Activated T-cell treated with anti-CD3 and anti-CD28 coated beads, Interleukin-2, amount 50 U/mL, for 48 hours (primary cell): ENCODE measurements at places on chromosomes 16 and 17.

DNA sequence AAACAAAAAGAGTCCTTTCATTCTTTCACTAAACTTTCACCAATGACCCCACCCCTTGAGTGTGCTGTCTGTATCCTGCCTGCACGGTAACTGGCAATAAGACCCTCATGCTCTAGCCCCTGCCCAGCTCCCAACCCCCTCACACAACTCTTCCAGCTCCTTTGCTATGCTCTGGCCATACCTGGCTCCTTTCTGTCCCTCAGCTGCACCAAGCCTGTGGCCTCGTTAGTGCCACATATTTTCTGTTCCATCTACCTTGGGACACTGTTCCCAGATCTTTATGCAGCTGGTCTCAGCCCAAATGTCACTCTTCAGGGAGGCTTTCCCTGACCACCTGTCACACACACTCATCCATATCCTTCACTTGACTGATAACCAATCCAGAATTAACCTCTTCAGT, 47.3 kb downstream of the C16orf82 start:
- DNase-seq: no peak

- DNase-seq: no peak
These were observed 4.2 kb downstream of the RPS6KB1 start for GRCh38 chr17:59897090-59897489.

- DNase-seq: no peak
These were observed 2.5 kb downstream of the LGALS9 start for GRCh38 chr17:27633312-27634025.

- DNase-seq: no peak
These were observed 2.1 kb upstream of the CUEDC1 start for GRCh38 chr17:57957120-57957850.

DNA sequence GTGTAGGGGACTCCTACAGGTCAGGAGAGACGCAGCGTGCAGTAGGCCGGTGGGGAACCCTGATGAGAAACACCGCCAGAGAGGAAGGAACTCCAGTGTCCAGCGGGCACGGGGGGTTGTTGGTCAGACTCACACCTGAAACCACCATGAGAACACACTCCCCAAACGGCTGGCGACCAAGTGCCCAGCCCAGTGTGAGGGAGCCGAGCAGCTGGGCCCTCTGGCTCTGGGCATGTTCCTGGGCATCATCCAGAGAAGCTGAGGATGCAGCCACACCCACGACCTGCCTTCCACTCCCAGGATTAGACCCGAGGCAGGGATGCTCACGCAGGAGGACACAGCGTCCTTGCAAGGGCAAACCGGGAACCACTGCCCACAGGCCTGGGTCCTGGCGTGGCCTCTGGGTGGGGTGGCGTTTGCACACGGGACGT, 108.3 kb upstream of the ZNF750 start:
- DNase-seq: no peak

- no peak for DNase-seq
These were observed 120.6 kb upstream of the CACNG5 start for GRCh38 chr17:66714046-66715023.

DNA sequence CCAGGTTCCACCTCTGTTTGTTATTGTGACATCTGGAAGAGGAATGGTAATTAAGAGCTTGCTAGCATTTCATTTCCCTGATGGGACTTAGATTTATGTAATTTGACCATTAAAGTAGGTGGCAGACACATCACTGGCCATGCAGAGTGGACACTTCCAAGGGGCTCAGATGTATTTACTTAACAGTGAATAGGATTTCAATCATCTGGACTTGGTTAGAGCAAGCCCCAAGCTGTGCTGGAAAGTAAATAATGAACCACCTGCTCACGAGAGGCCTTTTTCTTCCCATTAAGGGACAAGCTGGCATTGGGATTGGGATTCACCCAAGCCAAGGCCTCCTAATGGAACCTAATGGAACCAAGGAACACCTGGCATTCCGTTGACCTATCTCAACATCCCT, 395.3 kb downstream of the HS3ST4 start:
- DNase-seq: no peak

DNA sequence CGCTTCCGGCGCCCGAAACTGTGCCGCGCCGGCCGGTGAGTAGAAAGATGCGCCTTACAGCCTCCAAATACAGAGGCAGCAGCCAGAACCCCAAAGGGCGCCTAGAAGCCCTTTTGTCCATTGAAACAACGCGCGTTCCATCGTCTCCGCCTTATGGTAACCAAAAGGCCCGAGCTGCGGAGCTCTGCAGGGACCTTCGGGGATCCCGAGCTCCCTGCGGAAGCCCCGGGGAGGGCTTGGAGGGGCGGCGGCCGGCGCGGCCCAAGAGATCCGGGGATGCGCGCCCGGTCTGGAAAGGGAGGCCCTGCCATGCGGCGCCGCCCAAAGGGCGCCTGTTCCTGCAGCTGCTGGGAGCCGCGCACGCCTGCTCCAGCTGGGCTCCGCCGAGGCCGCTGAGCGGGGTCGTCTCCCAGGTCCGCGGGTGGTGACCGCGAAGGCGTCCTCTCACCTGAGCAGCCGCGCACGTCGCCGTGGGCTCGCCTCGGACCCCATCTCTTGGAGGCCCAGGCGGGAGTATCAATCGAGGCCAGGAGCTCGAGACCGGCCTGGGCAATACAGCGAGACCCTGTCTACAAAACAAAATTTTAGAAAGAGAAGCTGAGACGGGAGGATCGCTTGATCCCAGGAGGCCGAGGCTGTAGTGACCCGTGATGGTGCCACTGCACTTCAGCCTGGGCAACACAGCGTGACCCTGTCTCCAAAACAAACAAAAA, 742 bp upstream of the FBXO31 start:
- DNase-seq: no peak

DNA sequence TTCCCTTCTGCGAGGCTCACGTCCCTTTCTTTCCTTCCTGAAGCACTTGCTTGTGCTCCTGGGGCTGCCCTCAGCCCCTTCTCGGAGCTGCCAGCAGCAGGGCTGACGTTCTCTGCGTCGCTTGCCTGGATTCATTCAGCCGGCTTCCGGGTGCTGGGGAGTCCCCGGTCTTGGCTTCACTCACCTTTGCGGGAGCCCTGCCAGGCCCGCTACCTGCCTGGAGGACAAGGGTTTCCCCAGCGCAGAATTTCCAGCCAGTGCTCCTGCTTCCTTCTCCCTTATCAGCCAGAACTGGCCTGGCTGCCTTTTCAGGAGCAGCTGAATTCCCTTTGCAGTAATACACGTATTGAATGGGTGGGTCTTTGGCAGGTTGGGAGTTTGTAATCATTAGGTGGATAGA, 22.1 kb upstream of the IL17C start:
- no peak for DNase-seq

DNA sequence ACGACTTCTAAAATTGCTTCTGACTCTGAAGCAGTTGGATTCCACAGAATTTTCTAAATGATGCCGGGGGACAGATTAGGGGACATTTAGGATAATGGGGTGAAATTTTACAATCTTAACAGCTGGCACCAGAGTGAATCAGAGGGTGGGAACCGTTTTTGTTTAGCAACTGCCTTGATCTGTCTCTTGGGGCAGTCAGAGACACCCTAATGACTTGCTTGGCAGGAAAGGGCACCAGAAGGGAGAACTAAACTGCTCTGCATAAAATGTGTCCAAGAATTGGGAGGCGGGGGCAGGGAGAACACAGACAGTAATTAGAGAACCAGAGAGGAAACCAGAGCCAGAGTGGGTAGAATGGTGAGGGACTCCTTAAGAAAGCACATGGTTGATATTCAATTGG, 6.1 kb upstream of the ABCC12 start:
- no peak for DNase-seq

DNA sequence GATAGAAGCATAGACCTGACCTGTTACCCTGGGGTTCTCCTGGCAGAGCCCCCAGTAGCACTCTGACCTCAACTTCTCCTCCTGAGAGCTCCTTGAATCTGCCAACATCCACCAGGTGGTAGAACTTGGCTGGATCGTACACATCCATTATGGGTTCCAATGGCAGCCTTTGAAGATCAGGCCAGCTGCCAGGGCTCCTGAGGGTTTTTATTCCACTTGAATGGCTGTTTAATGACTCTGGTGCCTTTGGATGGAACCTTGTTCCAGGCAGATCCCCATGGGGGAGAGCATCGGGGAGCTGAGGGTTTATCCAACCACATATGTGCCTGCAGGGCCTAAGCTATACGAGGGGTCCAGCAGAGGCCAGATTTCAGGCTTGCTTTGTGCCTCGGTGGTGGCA, 47.1 kb upstream of the CLEC19A start:
- DNase-seq: no peak

GRCh38 chr17:34499576-34499975, 79.8 kb upstream of the TMEM132E start:
- DNase-seq: no peak

- DNase-seq: peak; percentile 31
These were observed 28.3 kb upstream of the CDC42EP4 start for GRCh38 chr17:73340093-73340596.

DNA sequence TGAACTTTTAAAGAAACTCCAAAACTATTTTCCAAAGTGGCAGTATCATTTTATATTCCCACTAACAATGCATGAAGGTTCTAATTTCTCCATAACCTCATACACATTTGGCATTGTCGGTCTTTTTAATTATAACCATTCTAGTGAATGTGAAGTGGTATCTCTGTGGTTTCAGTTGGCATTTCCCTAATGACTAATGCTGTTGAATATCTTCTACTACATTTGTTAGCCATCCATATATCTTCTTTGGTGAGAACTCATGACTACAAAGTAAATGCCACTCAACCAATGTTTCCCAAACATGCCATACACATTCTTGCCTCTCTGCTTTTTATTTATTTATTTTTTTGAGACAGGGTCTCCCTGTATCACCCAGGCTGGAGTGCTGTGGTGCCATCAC, 31.7 kb upstream of the TAOK1 start:
- DNase-seq: no peak

DNA sequence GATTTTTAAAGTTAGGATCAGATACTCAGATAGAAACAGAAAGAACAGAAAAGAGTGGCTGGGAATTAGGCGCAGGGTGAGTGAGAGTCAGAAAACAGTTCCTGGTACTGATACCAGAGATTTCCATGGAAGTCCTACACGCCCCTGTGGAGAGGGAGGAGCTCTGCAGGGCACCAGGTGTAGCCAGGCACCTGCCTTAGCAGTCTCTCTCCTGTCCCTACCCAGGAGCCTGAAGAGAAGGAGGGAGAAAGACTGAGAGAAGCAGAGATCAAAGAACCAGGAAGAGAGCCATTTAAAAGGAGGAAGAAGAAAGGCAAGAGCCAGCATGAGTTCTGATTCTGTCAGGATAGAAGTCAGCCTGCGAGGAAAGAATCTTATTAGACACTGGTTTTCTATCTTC, 65.0 kb downstream of the CBLN1 start:
- no peak for DNase-seq
